Esophagus squamous epithelium (tissue), 5 donors: ENCODE measurements at places on chromosomes 11 and 22.

- no peak for DNase-seq
Observed at GRCh38 chr11:72856551-72857345, 42.5 kb downstream of the ATG16L2 start.

DNA sequence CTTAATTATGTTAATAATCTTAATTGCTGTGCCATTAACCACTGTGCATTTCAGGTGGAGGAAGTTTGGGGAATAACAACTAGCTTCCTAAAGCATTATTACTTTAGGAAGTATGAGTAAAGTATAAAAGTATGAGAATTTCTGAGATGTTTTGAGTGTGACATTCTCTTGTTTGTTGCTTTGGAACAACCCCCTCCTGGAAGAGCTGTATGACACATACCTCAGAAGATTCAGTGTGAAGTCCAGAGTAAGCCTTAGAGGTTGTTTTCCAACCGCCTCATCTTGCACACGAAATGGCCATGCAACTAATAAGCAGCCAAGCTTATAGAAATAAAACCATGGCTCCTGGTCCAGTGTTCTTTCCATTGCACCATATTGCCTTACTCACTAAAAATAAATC is 21.7 kb downstream of the CCDC81 start:
- DNase-seq = no peak

DNA sequence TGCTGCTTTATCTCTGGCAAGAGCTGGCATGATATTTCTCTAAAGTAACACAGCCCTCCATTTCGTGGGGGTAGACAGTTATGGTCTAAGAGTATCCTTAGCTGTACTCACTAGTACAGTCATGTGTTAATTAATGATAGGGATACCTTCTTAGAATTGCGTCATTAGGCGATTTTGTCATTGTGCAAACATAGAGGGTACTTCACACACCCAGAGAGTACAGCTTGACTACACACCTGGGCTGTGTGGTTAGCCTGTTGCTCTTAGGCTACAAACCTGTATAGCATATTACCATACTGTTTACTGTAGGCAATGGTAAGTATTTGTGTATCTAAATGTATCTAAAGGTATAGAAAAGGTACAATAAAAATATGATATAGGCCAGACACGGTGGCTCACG is 17.0 kb downstream of the XRCC6 start:
- no peak for DNase-seq

- no peak for DNase-seq
Observed at GRCh38 chr22:26097840-26098239, 71.4 kb upstream of the SEZ6L start.

GRCh38 chr11:122984186-122985011 is 2.8 kb upstream of the BSX start:
- no peak for DNase-seq

DNA sequence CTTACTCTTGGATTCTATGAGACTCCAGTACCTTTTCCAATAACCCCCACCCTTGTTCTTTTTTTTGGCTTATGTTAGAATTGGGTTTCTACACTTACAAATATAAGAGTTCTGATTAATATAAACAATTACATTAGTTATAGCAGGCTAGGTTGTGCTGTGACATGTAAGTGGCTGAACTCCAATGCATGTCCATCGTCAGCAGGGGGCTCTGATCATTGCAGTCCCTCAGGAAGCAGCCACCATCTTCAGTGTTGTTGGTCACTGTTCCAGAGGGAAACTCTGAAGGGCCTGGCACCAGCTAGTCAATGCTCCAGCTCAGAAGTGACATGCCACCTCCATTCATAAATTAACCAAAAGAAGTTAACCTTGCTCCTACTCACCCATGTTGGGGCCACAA is 5.6 kb downstream of the LIPT2 start:
- DNase-seq = no peak

DNA sequence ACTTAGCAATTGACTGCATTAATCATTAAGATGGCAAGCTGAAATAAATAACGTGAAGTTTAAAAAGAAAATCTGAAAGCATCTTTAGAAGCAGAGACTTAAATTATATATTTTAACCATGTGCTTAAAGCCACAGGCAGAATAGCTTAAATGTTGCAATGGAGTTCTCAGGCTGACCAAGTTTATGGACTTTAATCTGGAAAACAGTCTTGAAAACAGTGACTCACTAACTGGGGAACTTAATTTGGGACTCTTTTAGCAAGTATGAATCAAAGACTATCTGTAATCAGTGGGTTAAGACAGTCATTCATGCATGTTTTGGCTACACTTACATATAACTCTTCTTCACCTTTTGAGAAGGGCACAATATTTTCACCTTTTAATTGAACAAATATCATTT is 12.6 kb upstream of the GLYATL1 start:
- DNase-seq = no peak

DNA sequence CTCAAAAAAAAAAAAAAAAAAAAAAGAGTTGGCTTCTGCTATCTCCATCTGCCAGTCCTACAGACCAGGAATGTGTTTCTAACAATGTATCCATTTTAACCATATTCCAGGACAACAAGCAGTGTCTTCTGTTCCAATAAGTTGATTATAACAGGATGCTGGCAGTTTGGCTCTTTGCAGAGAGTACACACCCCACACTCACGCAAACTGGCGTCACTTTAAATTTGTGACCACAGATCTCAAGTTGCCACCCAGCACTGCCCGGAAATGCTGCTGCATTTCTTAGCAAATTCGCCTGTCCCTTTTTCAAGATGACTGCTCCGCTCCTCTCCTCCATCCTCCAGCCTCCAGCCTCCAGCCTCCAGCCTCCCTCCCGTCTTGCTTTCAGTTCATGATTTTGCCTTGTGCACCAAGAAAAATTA is 44.3 kb downstream of the SCGB1A1 start:
- no peak for DNase-seq

- no peak for DNase-seq
Observed at GRCh38 chr22:23898006-23898974, 4.1 kb downstream of the MIF start.

DNA sequence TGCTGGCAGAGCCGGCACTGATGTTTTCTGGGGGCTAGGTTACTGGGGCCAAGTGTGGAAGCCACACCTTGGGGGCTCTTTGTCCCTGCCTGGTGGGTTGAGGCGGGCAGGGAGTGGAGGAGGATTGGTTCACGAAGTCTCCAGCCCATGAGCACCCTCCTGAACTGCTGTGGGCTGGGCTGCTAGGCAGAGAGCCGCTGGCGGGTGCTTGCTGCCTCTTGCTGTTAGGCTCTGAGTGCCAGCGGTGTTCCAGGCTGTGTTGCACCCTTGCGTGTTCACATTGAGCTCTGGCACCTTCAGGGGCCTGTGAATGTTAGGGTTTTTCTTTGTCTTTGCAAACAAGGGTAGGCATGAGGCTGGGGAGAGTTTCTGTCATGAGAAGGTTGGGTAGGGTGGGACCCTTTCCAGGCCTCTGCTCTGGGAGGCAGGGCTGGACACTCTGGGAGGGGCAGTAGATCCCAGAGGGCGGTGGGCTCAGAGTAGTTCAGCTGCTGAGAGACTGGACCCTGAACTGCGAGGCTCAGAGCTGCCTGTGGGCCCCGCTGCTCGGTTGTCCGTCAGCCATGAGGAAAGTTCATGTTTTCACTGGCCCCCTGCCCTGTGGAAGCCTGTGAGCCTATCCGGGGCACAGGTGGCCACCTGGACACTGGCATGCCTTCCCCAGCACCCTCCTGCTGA is 24.0 kb upstream of the TMEM191C start:
- DNase-seq = no peak

DNA sequence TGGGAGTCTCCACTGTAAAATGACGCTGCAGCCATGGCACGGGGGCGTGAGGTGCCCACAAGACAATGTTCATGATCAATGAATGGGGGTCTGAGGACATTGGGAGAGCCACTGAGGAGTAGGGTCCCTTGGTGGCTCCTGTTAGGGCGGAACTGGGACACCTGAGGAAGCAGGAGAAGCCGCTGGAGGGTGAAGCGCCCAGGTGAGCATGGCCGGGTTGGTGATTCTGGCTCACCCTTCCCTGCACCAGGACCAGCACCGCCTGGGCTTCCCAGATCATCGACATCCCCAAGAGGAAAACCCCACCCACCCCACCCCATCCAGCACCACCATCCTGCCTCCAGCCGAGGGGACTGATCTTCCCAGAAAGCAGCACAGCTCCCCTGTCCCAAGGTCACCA is 30.6 kb downstream of the SHANK2 start:
- DNase-seq = no peak

GRCh38 chr22:42661985-42662831 is 13.0 kb upstream of the CYB5R3 start:
- DNase-seq = no peak

GRCh38 chr11:3775736-3776406 is 21.5 kb downstream of the NUP98 start:
- no peak for DNase-seq

DNA sequence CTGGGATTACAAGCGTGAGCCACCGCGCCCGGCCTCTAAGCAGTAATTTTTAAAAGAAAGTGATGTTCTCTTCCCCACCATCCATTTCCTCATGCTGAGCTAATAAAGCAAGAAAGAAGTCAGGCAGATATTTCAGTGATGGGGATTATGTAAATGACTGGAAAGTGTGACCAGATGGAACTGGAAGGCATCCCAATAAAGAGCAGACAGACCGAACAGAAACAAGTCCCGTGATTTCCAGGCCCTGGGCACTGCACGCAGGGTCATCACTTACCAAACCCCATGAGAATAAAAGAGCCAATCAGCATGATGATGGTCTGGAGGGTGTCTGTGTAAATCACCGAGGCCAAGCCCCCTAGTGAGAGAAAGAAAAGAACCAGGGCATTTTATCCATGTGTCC is 18.2 kb downstream of the SLC5A4 start:
- DNase-seq = no peak

DNA sequence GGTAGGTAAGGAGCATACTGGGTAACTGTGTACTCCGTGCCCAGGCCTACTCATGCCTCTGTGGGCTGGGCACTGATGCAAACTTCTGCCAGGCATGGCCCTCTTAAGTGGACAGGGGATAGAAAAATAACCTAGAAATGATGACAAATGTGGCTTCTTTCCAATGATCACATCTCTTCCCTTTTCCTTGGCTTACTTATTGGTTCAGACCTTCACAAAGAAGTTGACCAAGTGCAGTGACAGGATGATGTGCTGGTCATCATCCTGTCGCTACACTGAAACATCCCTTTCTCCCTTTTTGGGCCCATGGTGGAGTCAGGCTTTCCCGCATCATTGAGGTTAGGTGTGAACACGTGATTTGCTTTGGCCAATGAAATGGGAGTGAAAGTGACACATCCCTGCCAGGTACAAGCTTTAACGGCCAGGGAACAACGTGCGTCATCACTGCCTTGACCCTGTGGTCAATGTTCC is 31.8 kb upstream of the APOBEC3A start:
- DNase-seq = no peak

DNA sequence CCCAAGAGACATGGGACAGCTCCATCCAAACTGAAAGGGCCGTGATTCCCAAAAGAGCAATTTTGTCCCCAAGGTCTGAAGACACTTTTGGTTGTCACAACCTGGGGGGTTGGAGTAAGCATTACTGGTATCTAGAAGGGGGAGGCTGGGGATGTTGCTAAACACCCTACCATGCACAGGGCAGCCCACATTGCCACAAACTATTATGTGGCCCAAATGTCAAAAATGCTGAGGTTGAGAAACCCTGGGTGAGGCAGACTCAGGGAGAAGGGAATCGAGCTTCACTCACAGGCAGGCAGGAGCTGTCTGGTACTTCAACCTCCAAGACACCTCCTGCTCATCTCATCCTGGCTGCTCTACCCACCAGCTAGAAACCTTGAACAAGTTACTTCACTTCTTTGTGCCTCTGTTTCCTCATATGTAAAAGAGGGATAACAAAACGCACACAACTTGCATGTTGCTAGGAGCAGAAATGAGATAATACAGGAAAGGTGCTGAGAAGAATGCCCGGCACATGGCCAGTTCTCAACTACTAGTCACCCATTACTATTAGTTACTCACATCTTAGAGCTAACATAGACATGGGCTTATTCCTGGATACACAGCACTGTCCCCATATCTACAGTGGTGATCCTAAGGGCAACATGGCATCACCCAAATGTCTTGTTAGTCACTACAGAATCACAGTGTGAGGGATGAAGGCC is 8.8 kb downstream of the SERPIND1 start:
- no peak for DNase-seq

DNA sequence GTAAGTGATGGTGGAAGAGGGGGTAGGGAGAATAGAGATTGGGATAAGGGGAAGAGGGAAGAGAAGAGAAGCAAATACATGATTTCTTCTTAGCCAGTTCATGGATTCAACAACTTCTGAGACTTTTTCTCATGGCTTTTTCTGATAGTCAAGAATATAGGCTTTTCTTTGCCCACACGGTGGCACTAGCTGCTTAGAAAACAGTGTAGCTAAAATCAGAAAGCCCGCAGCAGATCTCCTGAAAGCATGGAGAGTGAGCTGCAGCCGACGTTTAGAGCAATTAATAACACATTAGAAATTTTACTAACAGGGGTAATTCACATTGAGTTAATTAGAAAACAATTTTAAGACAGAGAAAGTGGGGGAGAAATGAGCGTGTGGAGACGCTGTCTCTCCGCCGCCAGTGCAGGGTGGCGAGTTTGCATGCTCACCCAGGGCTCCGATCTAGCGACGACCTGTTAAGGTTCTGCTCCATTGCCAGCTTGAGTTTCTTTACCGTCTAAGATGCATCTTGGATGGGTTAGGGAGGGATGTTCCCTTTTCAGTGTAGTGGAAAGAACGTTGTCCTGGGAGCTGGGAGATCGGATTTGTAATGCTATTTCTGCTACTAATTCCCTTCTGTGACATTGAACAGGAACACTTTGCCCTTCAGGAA is 3.3 kb upstream of the RAG1 start:
- no peak for DNase-seq

- DNase-seq = no peak
Observed at GRCh38 chr22:27651486-27651885, 150.1 kb downstream of the MN1 start.

- no peak for DNase-seq
Observed at GRCh38 chr11:118846181-118846935, 37.3 kb upstream of the CXCR5 start.

GRCh38 chr11:71184421-71185210 is 67.8 kb downstream of the SHANK2 start:
- no peak for DNase-seq

DNA sequence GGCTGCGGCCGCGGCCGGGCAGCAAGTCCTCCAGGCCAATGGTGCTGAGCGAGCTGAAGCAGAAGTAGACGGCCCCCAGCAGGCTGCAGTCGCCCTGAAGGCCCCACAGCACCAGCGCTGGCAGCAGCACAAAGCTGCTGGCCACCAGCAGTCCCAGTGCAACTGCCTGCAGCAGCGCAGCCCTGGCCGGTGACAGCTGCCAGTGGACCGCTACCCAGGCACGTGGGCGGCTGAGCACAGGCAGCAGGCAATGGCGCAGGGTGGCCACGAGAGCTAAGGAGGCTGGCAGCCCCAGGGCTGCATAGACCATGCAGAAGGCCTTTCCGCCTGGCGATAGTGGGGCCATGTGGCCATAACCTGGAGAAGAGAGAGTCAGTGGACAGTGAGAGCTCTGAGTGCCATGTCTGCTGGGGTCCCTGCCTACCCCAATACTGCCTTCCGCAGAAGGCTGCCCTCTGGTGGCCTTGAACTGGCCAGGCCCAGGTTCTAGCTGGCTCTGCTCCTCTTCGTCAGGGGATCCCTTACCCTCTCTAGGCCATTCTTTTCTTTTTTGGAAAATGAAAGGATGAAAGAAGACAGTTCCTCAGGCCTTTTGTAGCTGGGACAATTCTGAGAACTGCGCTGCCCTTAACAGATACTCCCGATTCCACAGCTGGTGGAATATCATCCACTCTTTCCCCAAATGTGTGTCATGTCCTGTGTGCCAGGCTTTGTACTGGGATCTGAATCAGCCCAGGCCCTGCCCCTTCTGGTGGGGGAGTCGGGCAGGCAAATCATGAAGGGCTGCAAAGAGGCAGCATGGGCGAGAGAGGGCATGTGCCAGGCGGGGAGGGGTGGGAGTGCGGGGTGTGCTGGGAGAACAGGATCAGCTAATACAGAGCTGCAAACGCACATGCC is 1.8 kb downstream of the KCNK7 start:
- no peak for DNase-seq
